GM12864 (cell line): ENCODE measurements at places on chromosomes 12 and 14.

DNA sequence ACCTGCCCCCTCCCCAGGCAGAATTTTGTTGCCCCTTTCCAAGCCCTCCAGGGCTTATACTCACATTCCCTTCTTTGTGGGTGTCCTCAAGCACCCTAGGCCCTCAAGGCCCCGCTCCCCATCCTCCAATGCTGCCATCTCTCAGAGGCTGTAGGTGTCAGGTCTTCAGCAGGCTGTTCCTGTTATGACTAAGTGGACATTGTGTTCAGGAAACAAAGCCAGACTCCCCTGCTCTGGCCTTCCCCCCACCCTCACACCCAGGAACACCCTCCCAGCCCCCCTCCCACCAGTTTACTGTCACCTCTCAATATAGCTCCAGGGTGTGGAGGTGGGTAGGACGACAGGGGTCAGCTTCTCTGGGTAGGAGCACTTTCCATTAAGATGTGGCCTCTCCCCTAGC is 1.4 kb upstream of the MYH6 start:
- no peak for DNase-seq

- no peak for DNase-seq
Measured at GRCh38 chr14:101072945-101073597, 169.5 kb upstream of the RTL1 start.

DNA sequence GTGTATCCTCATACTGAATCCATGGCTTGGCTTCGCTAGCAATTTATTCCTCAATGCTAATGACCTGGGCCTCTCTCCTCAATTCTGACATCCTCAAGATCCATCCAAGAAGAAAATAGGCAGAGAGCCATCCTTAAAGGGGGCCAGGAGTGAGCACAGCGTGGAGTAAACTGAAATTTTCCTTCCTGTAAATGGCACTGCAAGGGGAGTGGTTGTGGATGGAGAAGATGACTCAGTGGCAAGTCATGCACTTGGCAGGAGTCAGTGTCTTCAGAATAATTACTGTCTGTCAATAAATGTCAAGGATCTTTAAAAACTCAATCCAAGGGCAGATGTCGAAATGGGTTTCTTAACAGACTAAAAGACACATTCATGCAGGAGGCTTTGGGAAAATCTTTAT is 88.0 kb upstream of the TMEM132C start:
- no peak for DNase-seq

- no peak for DNase-seq
Measured at GRCh38 chr14:71885301-71885700, 46.9 kb upstream of the RGS6 start.

DNA sequence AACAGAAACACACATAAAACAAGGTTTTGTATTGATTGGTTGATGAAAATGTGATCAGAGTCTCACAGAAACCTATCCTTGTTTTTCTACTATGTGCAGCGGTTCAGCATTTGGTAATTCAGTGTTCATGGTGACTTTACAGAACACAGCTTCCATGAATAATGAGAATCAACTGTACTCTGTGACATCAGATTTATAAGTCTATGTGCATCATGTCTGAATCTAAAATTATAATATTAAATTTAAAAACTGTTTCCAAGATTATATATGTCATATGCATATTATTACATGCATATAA is 104.3 kb downstream of the SLC16A7 start:
- DNase-seq = no peak

DNA sequence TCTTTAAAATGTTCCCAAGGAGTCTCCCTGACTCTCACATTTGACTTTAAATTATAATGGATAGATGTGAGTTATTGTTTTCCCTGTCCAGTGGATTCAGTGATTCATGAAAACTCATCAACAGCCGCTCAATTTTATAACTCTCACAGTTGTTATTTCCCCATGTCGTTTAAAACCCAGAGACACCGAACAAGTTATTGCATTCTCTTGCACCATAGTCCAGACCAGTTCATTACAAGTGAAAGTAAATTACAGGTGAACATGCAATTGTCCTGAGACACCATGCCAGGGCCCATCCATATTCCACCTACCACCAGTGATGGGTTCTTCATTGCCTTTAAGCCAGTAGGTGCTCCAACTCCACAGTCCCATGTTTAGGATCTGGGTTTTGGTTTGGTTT is 85.7 kb upstream of the CMKLR1 start:
- DNase-seq = no peak

DNA sequence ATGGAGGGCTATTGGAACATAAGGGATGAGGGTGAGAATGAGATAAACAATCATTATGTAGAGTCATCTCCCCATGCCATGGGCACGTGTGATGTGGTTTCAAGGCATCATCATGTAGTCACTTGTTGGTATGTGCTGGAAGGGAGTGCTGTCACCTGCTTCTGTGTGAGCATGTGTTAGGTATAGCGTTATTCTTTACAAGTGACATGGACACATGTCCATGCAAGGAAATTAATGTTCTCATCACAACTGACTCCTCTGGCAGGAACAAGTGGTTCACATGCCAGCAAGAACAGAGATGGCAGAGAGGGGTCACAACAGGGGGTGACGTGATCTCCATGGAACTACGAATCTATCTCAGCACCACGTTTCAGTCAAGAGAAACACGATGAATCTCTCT is 815.8 kb downstream of the BCL11B start:
- no peak for DNase-seq

GRCh38 chr12:53939141-53940108 is 794 bp downstream of the HOXC13 start:
- DNase-seq = no peak
